ENCODE measurements at places on chromosomes 5 and 9.
A peak's percentile ranks its signal among the peaks of the same experiment; 100 is the strongest.

GRCh38 chr5:151036556-151036955 is 16.2 kb downstream of the GPX3 start:
- peak; percentile 42 for DNase-seq

GRCh38 chr9:107422189-107423185 is 67.1 kb downstream of the KLF4 start:
- DNase-seq, result peak; percentile 39

DNA sequence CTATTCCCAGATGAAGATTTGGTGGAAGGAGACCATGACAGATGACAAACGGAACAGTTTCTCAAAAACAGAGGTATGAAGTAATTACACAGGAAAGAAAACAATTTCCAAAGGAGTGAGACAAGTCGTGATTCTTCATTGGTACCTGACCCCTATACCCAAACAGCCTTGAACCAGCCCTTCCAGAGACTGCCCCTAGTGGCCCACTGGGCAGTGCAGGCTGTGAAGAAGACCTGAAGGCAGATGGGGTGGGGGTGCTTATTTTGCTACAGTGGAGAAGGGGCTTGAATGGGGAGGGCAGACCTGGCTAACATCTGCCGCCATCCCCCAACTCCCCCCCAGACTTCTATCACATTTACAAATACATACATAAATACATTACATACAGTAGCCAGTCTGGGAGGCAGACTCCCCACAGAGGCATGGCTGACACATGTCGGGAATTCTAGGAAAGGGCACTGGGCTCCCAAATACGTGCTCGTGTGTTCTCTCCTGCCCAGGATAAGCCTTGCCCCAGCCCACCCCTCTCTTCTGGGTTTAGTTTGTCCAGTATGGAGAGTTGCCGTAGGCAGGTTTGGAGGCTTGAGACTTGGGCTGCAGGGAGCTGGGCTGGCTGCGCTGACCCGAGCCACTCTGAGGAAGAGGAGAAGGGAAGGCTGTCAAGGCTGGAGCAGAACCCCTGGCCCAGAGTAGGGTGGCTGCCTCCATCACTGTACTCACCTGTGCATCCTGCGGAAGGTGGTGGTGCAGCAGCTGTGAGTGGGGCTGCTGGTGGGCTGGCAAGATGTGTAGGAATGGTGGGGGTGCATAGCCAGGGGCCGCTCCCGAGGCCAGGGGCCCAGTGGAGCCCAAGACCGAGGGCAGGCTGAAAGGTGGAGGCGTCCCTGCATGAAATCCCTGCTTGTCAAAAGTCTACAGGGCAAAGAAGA is 105.3 kb downstream of the UBE2R2 start:
- no peak for DNase-seq

DNA sequence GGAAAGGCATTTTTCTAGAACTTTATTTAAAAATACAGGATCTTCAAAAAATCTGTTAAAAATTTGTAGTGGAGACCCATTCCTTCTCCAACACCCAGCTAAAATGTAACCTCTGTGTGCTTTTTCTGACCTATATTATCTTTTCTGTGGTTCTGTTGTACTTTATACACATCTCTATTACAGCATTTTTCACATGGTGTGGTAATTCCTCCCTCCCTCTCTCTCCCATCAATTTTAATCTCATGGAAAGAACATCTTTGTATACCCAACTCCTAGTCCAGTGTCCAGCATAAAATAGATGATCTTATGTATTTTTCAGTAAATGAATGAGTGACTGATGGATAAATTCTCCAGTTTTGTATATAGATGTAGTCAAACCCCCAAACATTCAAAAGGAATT is 183.4 kb upstream of the KLF9 start:
- DNase-seq, result no peak

DNA sequence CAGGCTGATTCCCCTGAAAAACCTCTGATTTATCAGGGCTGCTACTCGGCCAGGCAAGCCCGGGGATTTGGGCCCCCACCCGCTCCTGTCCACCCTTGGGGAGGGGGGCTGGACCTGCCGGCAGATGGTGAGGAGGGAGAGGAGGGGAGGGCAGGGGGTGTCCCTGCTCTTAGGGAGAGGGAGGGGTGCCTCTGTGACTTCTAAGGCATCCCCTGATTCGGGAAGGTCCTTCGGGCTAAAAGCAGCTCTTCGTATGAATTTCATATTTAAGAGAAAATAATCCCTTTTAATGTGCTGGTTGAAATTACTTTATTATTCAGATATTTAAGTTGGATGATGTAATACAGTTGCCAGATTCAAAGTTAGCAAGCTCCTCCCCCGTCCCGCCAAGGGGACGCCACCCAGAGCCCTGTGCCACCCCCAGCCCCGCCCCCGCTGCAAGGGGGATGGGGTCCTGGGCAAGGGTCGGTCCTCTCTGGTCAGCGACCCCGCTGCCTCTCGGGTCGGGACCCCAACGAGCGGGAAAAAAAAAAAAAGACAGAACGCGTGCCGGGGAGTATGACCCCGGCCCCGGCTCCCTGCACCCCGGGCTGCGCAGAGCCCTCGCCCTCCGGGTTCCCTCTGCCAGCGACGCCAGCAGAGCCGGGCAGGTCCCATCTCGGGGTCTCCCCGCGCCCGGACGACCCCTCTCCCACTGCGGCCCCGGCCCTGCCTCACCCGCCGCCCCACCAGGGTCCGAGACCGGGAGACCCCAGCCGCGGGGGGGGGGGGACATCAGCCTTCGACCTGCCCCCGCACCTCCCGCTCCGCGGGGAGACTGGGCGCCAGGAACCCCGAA is 12.4 kb downstream of the LHX3 start:
- no peak for DNase-seq

- no peak for DNase-seq
Measured at GRCh38 chr9:134317790-134318414, 8.4 kb upstream of the RXRA start.

DNA sequence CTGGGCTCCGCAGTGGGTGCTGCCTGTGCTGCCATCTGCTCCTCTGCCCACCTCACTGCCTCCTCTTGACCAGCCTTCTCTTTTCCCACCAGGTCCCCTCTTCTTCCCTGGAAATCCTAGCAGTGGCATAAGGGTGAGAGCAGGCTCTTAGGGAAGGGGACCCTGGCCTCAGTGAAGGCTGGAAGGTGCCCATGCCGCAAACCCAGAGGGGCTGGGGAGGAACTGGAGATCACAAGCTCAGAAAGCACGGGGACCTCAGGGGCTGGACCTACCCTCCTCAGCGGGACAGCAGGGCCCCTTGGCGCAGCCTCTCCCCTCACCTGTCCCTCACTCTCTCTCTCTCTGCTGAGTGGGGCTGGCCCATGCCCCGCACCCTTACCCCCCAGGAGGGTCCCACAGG is 144.4 kb upstream of the IRX2 start:
- no peak for DNase-seq

DNA sequence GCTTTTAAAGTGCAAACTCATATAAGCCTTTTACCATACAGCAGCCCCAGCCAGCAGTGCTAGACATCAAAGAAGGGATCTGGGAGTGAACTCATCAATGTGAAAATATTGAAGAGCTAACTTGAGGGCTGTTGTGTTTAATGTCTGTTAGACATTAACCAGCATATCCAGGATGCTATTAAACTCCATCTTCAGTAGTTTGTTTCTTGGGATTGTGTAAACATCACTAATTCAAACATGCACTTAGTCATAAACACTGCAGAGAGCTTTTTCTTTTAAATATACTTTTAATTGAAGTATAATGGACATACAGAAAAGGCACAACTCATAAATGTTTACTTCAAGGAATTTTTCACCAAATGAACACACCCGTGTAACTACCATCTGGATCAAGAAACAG is 81.8 kb downstream of the TMEM252 start:
- no peak for DNase-seq

GRCh38 chr9:136958473-136958872 is 6.4 kb downstream of the LCN12 start:
- no peak for DNase-seq
